NCI-H146 (cell line): ENCODE measurements at places on chromosomes 12 and 14.

DNA sequence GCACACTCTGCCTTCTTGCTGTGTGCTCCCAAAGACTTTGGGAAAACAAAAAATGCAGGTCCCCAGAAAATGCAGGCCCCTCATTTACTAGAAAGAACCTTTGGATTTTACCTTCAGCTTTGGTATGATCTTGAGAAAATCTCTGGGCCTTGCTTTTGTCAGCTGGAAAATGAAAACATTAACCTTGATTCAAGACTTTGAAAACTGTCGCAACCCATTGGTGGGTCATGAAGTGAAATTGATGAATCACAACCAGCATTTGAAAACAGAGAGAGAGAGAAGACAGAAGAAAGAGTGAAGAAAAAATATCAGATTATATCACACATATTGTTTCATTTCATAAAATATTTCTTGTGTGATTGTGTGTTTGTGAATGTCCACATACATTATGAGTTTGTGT lies 322.5 kb downstream of the ZFP36L1 start:
- no peak for DNase-seq

DNA sequence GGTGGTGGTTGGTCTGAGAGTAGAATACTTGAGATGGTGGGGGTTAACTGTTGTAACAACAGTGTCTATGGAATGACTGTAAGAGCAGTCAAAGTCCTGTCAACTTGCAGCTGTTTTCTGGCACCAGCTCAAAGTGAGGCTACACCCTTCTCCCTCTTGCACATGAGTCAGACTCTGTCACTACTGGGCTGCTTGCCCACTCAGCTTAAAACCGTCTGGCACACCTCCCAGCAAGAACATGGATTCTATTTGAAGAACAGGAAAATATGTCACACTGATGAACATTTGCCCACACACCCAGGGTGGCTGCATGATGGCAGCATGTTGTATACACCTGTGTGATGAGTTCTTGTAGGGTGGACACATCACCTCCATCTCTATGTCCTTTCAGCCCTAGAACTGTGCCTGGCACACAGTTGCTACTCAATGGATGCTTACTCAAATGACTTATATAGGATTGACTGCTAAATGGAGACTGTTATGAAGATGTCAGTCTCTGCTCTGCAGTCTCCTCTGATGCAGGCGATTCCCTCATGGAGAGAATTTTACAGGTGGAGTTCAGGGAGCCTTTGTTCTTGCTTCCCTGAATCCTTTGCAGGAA lies 19.3 kb upstream of the SERPINA6 start:
- DNase-seq, result no peak

- no peak for DNase-seq
Observed at GRCh38 chr14:74965486-74966153, 10.2 kb upstream of the PGF start.

- no peak for DNase-seq
Observed at GRCh38 chr14:63465347-63465746, 77.8 kb downstream of the PPP2R5E start.
